ENCODE measurements at places on chromosomes 4 and X.

DNA sequence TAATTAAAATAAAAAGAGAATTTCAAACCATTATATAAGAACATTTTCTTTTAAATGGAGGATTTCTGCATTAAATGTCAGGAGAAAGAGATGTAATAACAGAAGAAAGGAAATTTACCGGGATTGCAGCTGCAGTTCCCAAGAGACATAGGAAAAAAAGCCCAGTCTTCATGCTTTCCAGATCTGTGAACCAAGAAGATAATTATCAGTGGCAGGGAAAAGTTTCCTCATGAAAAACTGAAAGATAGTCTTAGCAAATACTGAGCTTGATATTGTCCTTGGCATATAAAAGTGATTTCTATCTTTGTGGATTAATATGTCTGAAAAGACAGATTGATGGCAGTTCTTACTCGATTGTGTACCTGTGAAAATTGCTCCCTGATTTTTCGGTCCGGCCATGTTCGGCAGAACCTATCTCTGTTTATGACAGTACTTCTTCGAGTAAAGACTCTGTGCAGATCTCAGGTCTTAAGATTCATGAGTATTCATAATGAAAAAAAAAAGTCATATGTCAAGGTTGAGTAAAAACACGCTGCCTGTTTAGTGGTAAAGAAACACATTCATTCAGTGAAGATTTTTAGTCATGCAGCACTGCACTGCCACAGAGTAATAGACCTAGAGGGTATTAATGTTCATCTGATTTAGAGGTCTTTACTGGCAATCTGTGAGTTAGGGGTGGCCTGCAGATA, 29.6 kb downstream of the SPARCL1 start:
- no peak for DNase-seq

- no peak for DNase-seq
Measured at GRCh38 chrX:118530219-118530911, 34.8 kb downstream of the DOCK11 start.

- no peak for DNase-seq
Measured at GRCh38 chr4:25727711-25728493, 72.3 kb downstream of the SLC34A2 start.

DNA sequence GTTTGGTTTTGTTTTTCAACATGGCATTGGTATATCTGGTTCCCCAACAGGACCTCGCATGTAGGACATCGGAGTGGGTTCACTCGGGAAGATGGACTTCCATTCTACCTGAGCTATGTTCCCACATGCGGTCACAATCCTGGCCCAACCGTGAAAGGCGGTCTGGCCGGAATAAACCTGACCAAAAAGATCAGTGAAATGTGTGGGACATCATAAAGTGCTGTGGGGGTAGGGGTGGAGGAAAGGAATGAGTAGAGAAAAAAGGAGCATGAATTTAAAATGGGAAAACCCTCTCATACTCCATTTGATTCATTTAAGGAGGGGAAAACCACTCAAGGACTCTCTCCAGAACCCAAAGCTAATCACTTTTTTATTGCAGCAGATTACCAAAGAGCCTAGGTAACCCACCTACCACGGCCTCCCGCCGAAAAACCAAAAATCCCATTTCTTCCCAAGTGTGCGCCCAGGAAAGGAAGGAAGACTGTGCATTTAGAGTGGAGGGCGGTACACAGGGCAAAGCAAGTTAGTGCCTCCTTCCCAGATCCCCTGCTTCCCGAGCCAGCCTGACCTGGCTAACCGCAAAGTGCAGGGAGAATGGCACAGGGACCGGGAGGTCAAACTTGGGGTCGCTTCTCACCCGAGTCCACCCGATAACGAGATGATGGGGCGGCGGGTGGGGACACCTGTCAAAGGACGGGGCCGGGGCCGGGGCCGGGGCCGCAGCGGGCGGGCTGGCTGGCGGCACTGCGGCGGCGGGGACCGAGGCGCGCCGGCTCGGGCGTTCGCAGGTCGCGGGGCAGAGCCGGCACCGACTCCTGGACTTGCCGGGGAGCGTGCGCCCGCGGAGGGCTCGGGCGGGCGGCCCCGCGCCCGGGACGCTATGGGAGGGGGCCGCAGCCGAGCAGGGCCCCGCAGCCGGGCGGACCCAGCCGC, 669 bp downstream of the TMEM150C start:
- no peak for DNase-seq

GRCh38 chr4:24642981-24643547, 58.7 kb upstream of the DHX15 start:
- DNase-seq: no peak

DNA sequence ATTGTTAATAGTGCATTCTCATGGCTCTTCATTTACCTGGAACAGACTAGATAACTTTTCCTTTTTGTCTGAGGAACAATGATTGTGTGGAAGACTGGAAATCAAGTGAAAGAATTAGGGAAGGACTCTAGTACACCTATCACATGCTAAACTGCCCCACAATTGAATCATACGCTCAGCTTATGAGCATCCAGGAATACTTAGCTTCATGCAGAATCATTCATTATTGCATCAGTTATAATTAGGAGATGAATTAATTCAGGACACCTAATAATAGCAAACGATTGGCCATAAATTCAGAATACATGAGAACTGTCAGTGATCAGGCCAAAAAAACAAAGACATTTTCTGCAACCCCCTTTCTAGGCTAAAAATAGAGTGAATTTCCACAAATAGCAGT, 106.9 kb downstream of the DKK2 start:
- DNase-seq: no peak

DNA sequence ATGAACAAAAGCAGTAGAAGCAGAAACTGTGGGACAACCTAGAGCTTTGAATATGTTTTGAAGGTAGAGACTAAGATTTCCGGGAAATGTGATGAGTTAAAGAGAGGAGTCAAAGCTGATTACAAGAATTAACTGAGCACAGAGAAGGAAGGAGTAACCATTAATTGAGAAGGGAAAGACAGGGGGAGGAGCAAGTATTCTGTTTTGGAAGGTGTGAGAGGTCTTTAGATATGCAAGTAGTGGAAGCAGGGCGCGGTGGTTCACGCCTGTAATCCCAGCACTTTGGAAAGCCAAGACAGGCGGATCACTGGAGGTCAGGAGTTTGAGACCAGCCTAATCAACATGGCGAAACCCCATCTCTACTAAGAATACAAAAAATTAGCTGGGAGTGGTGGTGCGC, 171.5 kb downstream of the FSTL5 start:
- DNase-seq: no peak

- DNase-seq: no peak
Measured at GRCh38 chrX:16666541-16666940, 16.6 kb downstream of the S100G start.

GRCh38 chrX:47854474-47854873, 17.8 kb downstream of the ZNF81 start:
- no peak for DNase-seq

All from activated CD8-positive, alpha-beta memory T cell treated with anti-CD3 and anti-CD28 coated beads for 1 hour (primary cell).